ENCODE measurements at places on chromosomes 13 and 19.

- DNase-seq: no peak
Measured at GRCh38 chr13:50668691-50669271, 174.7 kb downstream of the DLEU7 start.

DNA sequence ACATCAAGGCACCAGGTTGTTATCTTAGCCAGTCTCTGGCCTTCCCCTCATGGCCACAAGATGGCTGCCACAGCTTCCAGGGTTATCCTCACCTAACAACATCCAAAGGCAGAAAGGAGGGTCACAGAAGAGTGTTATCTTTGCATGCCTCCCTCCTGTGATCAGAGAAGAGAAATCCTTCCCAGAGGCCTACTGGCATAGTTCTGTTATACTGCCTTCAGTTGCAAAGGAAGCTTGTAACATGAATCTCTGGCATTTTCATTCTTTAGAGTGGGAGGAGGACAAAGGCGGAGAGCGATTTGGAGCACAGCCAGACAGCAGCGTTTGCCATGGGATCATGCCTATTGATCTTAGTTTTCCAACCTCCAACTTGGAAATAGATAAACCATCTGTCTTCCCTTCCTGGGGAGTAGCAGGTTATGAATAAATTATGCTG lies 135.7 kb downstream of the DNAJC15 start:
- no peak for DNase-seq

- no peak for DNase-seq
Measured at GRCh38 chr19:38686530-38686888, 39.1 kb downstream of the ACTN4 start.

DNA sequence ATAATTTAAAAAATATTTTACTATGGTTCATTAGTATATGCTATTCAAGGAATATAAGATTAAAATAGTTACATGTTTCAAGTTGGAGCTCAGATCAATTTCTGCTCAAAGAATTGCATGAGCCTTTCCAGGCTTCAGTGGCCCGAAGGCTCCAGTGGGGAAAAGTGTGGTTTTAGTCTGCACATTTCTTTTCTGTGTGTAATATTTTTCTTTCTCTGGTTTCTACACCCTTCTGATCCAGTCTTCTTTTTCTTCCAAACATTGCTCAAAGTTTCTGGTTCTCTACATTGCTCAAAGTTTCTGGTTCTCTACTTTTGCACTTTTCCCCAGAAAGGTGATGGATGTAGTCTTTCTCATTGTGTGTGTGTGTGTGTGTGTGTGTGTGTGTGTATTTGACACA lies 64.7 kb upstream of the OXGR1 start:
- DNase-seq: no peak

- DNase-seq: no peak
Measured at GRCh38 chr19:58252102-58252685, 23.5 kb downstream of the ZNF544 start.
